ENCODE measurements at places on chromosomes 3 and 15. TPM values are rescaled to one million over a fixed set of nuclear protein-coding genes. Genes with fewer than 3 reads are reported as not detected.

DNA sequence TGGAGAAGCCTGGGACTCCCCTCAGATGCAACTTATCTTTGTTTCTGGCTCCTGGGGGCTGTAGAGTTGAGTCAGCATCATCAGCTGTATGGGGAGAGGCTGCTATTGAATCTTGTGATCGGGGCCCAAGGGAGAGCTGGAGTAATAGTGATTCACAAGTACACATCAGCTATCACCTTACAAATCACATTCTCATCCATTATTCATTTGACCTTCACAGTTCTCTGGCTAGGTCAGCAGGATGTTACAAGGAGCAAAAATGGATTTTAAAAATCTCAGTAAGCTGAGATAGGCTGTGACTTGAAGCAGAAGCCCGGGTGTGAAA, 175.0 kb downstream of the OPA1 start:
- DNase-seq = peak; percentile 70

DNA sequence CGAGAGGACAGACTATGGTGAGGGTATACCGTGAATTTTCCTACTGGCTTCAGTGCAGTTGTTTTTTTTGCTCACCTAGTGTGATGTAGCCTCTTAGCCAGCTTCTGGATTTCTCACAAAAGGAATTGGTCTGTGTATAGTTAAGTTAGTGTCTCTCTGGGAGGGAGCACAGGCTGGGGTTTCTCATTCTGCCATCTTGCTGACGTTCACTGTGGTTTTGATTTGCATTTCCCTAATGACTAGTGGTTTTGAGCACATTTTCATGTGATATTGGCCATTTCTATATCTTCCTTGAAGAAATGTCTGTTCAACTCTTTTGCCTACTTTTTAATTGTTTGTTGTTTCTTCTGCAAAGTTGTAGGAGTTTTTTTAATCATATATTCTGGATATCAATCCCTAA, 2.2 kb upstream of the CD86 start:
- DNase-seq = no peak

- DNase-seq = no peak
Observed at GRCh38 chr15:58459560-58459959, 27.8 kb downstream of the LIPC start.

DNA sequence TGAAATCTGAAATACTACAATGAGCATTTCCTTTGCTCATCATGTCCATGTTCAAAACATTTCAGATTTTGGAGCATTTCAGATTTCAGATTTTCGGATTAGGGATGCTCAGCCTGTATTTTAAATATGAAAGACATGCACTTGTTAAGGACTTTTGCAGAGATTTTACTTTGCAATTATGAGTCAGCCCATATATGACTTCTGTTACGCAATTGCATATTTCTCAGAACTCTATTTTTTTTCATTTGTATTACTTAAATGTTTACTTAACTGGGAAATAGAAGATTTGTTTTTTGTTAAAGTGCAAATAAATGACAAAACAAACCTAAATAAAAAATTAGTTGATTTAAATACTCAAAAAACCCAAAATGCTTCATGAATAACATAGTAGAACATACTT, 376.2 kb downstream of the ZBTB20 start:
- no peak for DNase-seq

DNA sequence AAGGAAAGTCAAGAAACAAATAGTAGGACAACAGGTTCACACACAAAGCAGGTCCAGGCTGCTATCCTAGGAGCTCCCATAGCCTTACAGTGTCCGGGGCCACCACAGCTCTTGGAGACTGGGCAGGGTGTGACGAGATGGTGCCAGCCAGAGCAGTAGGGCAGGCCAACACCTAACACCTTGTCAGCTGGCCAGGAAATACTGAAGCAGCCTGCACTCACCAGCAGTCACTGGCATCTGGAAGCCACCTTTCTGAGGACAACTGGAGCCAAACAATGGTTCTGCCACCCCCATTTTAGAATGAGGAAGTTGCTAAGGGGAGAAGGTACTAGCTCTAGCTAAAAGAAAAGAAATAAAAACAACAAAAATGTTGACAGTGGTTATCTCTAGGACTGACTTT, 47.2 kb downstream of the CCDC12 start:
- no peak for DNase-seq

DNA sequence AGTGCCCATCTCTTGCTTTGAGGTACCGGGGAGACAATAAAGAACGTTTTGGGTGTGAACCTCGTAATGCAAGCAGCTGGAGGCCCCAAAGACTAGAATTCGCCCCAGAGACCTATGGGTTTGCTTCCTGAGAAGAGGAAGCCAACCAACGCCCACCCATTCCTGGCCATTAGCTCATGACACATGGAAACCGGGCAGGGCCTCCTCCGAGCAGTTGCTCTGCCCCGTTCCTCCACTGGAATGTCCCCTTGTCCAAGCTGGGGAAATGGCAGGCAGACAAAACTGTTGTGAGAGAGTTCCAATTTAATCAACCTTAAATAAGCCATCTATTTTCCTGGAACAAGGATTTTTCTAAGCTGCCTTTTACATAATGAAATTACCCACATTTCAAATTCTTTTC, 250.9 kb upstream of the IGF1R start:
- DNase-seq = peak; percentile 19

DNA sequence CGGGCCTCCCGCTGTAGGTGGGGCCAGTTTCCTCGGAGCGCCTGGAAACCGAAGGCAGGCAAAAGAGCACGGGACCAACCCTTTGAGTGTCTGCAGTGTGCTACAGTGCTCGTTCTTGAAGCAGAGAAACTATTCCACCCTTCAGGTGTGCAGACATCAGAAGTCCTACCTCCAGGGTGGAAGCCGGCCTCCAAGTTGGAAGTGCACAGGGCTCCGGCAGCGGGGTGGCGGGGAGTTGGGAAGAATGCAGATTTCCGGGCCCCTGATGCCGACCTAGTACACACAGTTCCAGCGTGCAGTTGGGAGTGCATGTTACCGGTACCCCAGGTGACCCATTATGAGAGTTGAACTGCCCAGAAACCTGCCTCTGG, 3.0 kb downstream of the KLF13 start:
- no peak for DNase-seq

GRCh38 chr15:70355275-70355795, 257.6 kb upstream of the TLE3 start:
- DNase-seq = no peak

- peak; percentile 25 for DNase-seq
Observed at GRCh38 chr3:16079519-16079918, 95.0 kb upstream of the GALNT15 start.

DNA sequence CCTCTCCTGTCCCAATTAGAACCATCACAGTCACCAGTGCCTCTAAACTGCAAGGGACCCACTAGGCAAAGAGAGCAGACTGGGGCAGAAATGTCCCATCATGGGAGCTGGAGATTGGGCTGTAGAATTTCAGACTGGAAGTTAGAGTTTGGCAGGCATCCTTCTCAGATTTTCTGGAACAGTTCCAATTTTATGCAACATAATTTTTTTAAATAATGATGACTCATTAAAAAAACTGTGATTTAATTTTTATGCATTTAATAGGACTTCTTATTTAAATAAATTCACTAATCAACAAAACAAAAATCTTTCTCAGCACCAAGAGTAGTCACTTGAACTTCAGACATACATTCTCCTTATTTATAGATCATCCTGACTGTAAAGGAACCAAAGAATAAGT, 84.6 kb upstream of the SLC7A14 start:
- no peak for DNase-seq

GRCh38 chr15:45522328-45523165, at the start of gene SLC30A4:
SLC30A4 (minus strand) TSS chr15:45522755; CDS start chr15:45522354, 401 bp downstream.
- DNase-seq = peak; percentile 71

- DNase-seq = peak; percentile 82
Observed at GRCh38 chr15:99100245-99101173, 4.4 kb upstream of the SYNM start.

- peak; percentile 61 for DNase-seq
Observed at GRCh38 chr15:74315626-74316025, 51.8 kb downstream of the CYP11A1 start.

The VIPR1 gene
- total RNA-seq = 31.7 TPM

The SAMD7 gene
- not detected for total RNA-seq

The EFCAB12 gene
- not detected for total RNA-seq

The SPINK8 gene
- total RNA-seq = not detected

The SOX14 gene
- total RNA-seq = not detected

The GCSAM gene
- total RNA-seq = not detected

The NOX5 gene
- total RNA-seq = not detected

The SAXO2 gene
- total RNA-seq = 11.0 TPM

The ZDHHC23 gene
- 6.0 TPM for total RNA-seq

All from Daoy (cell line).